Skin of body (tissue), 3 donors: ENCODE measurements at places on chromosomes 3 and 15. TPM values are rescaled to one million over a fixed set of nuclear protein-coding genes. Genes with fewer than 3 reads are reported as not detected.

- no peak for DNase-seq
These were observed 68.6 kb downstream of the ITGA11 start for GRCh38 chr15:68363353-68363752.

DNA sequence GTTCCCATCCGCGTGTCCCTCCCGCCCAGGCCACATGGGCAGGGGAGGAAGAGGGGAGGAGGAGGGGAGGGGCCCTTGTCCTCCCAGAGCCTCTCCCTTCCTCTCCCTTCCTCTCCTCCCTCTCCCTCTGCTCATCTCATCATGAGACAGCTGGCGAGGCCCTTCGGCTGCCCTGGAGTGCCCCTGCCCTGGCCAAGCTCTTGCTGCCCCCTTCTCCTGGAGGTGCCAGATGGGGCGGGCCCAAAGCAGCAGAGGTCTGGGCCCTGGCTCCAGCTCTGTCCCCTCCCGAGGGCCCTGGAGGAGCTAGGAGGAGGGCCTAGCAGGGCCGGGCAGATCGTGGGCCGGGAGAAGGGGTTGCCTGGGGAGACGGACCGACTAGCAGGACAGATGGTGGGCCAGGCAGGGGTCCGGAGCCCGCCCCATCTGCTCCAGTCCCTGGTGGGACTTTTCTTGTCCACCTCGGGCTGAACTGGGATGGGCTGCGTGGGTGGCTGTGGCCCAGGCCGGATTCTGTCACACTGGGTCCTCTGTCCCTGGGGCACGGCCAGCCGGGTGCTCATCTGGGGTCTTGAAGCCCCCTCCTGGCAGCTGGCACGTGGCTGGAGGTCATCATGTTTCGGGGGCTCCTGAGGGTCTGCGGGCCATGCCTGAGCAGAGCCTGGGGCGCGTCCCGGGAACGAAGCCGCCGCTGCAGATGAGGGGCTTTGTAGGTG, 183.4 kb downstream of the GOLGA6L6 start:
- no peak for DNase-seq

- no peak for DNase-seq
These were observed 9.1 kb upstream of the FETUB start for GRCh38 chr3:186630950-186631641.

DNA sequence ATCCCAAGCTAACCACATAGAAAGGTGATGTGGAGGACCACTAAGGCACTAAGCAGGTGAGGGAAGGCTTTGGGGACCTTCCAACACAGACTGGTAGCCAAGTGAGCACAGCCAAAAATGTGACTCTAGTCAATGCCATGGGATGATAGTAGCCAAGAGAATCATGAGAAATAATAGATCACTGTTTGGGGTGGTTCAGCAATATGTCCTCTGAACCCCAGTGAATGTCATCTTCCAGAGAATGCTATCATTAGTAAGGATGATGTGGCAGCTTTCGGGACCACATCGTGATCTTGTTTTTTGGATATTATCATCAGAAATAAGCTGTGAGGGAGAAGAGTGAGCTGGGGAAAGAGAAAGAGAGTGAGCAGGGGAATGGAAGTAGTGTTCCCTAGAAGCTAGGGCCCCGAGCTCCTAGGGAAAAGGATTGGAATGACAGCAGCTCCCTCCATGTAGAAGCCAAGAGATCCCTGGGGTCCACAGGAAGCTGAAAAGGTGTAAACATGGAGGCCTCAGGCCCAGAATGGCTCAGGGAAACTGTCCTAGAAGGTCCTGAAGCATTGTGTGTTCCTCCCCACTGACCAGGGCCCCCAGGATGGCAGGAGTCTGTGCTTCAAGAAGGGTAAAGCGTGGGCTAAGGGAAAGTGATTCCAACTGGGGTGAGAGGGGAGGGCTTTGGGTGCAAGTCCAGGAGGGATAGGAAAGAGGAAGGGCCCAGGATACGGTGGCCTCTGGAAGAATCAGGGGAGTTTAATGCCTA, 56.6 kb upstream of the KLF13 start:
- DNase-seq: no peak

Gene ACKR4
- total RNA-seq: 41.2 TPM

DNA sequence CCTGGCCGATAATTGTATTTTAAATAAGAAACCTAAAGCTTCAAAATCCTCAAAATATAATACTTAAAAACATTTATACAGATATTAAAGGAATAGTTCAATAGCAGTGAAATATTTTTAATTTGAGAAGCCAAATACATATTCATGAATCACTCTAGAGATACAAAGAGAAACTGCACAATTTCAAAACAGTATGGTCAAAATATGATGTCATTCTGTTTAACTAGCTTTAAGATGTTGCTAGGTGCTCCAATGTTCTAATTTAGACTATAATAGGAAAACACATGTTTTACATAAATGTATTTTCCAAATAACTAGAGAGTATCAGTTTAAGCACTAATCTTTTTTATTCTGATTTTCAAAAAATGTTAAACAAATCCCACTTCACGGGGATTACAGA, 10.3 kb upstream of the NRROS start:
- no peak for DNase-seq

DNA sequence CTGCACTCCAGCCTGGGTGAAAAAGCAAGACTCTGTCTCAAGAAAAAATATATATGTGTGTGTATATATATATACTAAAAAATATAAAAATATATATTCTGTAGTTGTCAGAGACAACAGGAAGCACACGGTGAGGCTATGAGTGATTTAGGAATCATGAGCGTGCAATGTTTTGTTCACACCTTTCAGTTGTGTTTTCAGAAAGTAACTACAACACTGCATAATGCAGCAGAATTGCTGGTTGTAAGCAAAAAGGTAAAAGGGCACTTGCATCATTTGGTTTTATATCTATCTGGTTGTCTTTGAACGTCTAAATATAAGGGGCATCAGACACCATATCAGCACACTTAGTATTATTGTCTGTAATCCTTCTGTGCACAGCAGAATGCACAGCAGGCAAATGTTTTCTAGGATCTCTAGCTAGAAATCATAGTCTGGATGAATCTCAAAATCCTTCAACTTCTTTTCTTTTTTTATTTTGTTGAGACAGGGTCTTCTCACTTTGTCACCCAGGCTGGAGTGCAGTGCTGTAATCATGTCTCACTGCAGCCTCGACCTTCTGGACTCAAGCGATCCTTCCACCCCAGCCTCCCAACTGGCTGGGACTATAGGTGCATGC, 44.8 kb downstream of the CCR3 start:
- no peak for DNase-seq

- no peak for DNase-seq
These were observed 592.5 kb downstream of the MECOM start for GRCh38 chr3:169071003-169071402.

Gene TM4SF1
- total RNA-seq: 191 TPM

GRCh38 chr15:77749236-77749997, 116.7 kb upstream of the LINGO1 start:
- DNase-seq: no peak

- no peak for DNase-seq
These were observed 49.1 kb upstream of the TMEM158 start for GRCh38 chr3:45275006-45275704.

Gene FSIP1
- total RNA-seq: 0.89 TPM

DNA sequence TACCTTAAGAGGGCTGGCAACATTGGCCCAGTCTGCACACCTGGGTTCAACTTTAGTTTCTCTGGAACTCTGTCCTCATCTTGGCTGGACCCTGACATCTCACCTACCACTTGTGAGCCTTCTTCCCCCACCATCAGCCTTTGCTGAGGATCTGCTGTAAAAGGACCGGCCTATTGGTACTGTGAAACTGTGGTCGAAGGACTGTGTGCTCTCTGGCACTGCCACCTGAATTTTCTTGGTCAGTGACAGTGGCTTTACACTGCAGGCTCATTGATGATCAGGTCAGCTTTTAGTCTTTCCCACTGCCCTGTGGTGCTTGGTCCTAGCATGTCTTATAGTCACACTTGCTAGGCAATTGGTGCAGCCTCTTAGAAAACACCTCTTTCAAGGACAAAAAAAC, 86.9 kb downstream of the PEX5L start:
- no peak for DNase-seq

Gene PHC3
- 48.7 TPM for total RNA-seq

Gene CNTN4
- total RNA-seq: 24.4 TPM

DNA sequence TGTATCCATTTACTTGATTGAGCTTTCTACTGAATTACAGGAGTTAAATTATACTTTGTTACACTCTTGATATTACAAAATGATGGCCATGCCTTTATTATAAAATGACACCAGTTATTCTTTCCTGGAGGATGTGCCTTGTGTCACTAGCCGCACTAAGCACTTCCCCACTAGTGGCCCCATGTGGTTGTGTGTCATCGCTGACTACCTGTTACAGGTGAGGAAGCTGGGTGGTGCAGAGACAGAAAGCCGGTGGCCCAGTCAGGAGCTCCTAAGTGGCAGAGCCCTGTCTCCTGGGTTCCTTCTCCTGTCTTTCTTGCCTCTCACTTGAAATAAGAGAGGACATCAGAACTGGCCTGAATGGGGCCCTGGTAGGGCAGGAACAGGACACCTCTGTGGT, 96.8 kb downstream of the IGF1R start:
- DNase-seq: no peak

Gene TRPM1
- 3.5 TPM for total RNA-seq

DNA sequence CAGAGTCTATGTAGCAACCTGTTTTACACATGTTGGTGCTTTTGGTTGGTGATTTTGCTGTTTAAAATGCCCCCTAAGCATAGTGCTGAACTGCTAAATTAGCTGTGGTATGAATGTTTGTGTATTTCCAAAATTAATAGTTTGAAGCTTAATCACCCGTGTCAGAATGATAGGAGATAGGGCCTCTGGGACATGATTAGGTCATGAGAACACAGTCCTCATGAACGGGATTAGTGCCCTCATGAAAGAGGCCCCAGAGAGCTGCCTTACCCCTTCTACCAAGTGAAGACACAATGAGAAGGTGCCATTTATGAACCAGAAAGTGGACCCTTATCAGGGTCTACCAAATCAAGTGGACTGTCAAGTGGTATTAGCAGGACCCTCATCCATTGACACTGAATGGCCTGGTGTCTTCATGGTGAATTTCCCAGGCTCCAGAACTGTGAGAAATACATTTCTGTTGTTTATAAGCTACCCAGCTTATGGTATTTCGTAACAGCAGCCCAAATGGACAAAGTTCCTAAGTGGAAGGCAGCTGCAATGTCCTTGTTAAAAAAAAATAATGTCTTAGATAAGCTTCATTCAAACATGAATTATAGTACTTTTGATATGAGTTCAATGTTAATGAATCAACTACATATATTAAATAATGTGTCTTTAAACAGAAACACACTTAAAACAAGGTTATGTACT, 37.7 kb upstream of the FRMD4B start:
- no peak for DNase-seq

Gene CCDC80
- total RNA-seq: 201 TPM

- no peak for DNase-seq
These were observed 55.2 kb upstream of the KLHL25 start for GRCh38 chr15:85849946-85850345.

Gene ABTB1
- total RNA-seq: 11.5 TPM

Gene TMEM212
- total RNA-seq: not detected

DNA sequence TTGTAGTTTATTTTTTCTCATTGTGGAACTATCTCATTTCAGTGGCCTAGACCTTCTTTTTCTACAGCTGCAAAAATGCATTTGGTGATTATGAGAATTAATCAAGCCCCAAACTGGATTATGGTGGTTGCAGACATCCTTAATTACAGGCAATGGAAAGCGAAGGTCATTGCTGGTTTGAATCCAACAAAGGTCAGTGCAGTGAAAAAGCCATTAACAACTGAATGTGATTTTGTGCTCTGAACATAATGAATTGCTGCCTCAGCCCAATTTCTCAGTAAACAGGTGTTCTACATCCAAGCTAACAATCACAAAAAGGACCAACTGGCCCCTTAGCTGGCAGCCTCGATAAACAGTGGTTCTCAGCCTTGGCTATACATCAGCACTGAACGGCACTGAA, 260.1 kb upstream of the DPPA4 start:
- no peak for DNase-seq

Gene VWA5B2
- total RNA-seq: 0.10 TPM

- DNase-seq: peak; percentile 36
These were observed 374.9 kb upstream of the TGFBR2 start for GRCh38 chr3:30231277-30232141.

- no peak for DNase-seq
These were observed 5.2 kb downstream of the LRIG1 start for GRCh38 chr3:66495668-66496045.

- DNase-seq: no peak
These were observed 11.5 kb upstream of the SEC11A start for GRCh38 chr15:84727429-84727828.

Gene RETNLB
- not detected for total RNA-seq

- no peak for DNase-seq
These were observed 124.0 kb downstream of the ADAMTS9 start for GRCh38 chr3:64563751-64564150.

DNA sequence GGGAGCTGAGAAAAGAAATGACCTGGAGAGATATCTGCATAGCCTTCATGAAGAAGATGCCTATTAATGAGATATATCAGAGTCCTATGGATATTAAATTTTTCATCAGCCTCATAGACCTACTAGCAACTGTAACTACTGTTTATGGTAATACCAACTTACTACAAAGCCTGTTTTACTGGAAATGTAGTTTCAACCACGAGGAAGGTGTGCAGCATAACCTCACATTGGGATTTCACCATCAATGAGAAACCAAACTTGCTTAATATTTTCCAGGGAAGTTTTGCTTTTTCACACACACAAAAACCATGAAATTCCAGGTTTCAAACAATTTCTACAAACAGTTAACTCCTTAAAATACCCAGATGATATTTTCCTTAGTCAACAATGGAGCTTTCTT, 31.4 kb downstream of the FAM240A start:
- DNase-seq: no peak

DNA sequence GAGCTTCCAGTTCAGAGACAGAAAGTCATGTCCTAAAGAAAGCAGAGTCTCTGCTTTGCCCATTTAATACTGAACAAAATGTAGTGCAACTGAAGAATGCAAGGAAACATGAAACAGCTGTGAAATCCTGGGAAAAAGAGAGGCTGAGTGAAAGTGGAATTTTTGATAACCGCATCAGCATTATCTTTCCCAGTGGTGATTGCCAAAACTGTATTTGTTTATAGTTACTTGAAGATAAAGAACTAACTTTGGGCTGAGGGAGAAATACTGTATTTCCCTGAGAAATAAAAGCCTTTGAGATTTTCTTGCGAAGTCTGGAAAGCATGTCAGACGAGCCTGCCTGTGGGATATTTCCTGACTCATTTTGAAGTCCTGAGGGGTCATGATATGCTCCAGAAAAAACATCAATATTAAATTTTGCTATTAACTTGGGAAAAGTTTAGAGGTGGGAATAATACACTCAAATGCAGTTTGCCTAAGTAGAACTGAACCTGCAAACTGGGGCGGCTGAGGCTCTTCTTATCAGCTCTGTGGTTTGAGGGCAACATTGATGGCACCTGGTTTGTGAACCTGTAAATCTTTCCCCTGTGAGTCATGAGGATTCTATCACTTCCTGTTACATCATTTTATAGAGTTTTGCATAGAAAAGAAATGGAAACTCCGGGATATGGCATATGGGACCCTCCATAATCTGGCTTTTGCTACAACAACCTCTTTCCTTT, 855.3 kb downstream of the MCTP2 start:
- DNase-seq: peak; percentile 64

- DNase-seq: no peak
These were observed 572.6 kb downstream of the FOXP1 start for GRCh38 chr3:71010726-71011455.

- DNase-seq: no peak
These were observed 539.2 kb downstream of the VGLL3 start for GRCh38 chr3:86451749-86452148.

Gene IL5RA
- 0.79 TPM for total RNA-seq

Gene MELTF
- total RNA-seq: 5.8 TPM

- DNase-seq: no peak
These were observed 51.4 kb downstream of the SLC6A11 start for GRCh38 chr3:10867384-10867783.

- no peak for DNase-seq
These were observed 323.8 kb downstream of the GBE1 start for GRCh38 chr3:81437683-81438082.

Gene ZBTB20
- total RNA-seq: 45.8 TPM
